ENCODE measurements at places on chromosomes 2 and 18.

DNA sequence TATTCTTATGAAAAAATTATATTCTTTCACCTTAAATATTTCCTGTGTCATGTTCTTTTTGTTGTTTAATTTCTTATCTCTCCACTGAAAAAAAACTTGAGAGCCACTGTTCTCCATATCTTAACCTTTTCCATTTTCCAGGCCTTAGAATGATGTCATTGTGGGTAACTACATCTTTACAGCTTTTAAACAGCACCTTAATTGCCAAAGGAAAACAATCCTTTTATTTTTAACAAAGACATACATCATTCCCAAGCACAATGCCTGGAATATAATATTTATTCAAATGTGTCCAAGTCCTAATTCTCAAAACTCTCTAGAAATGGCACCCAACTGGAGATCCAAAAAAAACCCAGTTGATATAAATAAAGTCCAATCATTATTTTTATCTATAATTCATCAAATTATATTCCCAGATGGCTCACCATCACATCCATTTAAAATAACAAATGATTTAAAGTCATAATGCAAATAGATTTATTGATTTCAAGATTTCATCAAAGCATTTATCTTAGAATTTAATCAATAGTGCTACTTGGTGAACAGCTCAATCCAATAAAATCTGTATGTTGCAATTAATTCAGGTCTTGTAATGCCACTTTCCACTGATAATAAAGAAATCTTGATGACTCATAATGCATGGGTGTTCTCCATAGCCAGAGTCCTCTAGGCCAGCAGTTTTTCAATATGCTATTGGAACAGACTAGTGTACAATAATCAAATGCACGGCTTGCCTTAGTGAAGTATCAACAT is 107.1 kb upstream of the MAPRE2 start:
- DNase-seq, result no peak

DNA sequence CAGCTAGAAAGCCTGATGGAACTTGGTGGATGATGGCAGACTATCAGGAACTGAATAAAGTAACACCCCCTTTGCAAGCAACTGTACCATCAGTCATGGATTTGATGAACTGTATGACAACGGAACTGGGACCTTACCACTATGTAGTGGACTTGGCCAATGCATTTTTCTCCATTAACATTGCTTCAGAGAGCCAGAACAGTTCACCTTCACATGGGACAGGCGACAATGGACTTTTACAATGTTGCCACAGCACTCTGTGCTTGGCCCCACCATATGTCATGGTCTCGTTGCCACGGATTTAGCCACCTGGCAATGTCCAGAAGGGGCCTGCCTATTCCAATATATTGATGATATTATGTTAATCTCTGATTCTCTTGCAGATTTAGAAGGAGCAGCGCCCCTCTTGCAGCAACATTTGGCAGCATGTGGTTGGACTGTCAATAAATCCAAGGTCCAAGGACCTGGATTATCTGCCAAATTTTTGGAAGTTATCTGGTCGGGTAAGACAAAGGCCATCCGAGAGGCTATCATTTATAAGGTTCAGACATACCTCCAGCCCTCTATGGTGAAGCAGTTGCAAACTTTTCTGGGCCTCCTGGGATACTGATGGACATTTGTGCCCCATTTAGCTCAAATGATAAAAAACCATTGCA is 52.2 kb upstream of the ZC3H15 start:
- DNase-seq, result no peak

- DNase-seq, result no peak
Observed at GRCh38 chr2:72015266-72015665, 132.4 kb downstream of the CYP26B1 start.

- DNase-seq, result no peak
Observed at GRCh38 chr2:173431191-173431590, 76.5 kb downstream of the CDCA7 start.

DNA sequence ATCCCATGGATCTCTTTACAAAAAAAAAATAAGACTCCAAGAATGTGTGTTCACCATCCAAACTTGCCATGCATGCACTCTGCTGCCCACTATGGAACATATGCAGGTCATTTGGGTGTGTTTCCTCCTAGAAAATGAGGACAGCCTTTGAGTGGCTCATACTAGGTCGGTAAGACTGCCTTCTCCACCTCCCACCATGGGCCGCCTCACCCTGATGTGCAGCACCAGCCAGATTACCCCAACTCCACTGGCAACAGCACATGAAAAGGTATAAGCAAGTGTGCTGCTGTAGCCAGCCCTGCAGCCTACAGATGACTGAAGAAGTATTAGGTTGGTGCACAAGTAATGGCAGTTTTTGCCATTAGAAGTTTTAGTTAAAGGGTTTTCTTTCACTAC is 214.2 kb downstream of the ATAD2B start:
- DNase-seq, result no peak

DNA sequence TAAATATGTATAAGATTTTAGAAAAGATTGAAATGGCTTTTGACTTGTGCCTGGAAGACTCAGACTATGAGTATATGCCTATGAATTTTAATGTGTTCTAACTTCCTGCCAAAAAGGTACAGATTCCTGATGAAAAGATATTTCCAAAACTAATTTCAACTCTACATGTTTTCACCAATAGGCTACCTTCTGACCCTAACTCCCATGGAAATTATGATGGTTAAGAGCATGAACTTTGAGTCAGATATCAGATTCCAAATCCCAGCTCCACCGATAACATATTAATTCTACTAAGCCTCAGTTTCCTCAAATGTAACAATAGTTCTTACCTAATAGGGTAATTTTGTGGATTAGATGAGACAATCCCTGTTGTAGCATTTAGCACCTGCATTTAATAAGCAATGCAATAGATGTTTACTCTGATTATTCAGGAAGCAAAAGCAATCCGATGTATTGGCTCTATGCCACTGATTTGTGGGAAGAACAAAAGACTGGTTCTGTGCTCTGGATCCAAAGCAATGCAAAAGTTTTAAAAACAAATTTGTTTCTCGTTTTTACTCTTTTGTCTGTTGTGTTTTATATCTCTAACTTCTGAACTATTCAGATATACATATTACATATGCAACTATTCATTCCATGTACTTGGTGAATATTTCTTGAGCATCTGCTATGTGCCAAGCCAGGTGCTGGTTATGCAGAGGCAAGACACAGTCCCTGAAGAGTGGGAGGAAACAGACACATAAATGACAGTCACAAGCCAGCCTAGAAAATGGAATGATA is 115.4 kb downstream of the GATA6 start:
- DNase-seq, result no peak

GRCh38 chr2:51681854-51682253 is 649.9 kb upstream of the NRXN1 start:
- DNase-seq, result no peak

DNA sequence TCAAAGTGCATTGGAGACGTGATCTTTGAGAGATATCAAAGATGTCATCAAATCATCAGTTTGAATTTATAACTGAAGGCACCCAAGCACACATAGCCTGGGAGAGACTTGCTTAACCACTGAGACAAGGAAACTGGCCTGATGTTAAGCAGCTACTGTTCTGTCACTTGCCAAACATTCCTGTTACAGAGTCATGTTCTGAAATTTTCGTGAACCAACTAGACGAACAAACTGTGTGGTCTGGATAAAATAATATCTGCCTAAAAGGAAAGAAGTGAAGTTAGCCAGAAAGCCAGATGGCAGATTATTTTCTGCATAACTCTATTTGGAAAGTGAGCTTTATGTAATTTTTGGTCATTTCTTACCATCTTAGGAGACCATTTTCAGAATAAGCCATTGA is 51.4 kb downstream of the SPATS2L start:
- DNase-seq, result no peak

DNA sequence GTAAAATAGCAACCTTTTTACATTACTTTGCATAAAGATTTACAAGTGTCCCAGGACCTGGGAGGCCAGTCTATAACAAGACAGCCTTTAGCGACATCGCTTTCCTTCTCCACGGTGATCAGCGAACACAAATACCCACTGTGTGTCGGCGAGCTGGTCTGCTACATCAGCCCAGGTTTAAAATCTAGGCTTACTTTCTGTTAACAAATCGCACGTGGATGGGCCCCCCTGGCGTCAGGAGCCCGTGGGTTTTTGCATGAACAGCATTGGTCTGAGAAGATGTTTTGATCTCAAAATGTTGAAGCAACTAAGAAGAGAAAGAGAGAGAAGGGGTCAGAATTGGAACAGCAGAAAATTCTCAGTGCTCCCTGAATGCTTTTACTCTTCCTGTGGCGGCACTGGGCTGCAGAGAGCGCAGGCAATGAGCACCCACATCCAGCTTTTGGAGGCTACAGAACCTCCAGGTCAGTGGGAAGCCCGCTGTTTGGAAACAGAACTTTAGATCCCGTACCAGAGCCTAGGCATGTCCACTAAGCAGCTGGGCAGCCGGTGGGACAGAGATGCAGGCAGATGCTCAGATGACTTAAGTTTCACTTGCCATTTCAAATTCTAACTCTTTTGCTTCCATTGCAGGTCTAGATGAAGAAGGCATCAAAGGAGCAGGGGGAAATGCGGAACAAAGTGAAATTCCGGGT is 32.9 kb downstream of the CYP27C1 start:
- no peak for DNase-seq

DNA sequence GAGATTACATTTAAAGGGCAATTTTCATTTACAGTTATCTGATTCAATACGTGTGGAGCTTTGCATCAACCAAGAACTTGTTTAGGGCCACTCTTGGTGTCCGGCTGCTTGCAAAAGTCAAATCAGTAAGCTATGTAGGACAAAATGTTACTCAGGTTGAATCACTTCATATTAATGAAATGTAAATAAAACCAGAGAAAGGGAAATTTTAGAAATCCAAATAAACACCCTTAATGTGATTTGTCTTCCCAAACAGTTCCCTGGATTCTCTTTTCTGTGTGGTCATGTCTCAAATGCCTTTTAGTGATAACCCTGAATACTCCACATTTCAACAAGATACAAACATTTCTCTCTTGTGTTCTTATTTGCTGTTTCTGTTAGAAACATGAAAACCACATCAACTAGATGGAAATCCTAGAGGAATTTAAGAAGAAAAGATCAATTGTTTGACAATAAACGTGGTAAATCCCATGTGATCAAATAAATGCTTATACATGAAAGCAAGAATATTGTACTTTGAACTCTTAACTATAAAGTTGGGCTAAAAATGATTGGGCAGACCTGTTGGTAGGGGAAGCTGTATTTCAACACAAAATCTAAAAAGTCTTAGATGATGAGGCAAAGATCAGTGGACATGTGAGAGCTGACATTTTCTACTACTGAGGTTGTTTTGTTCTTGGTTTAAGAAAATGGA is 101.3 kb downstream of the CDC42EP3 start:
- DNase-seq, result no peak

DNA sequence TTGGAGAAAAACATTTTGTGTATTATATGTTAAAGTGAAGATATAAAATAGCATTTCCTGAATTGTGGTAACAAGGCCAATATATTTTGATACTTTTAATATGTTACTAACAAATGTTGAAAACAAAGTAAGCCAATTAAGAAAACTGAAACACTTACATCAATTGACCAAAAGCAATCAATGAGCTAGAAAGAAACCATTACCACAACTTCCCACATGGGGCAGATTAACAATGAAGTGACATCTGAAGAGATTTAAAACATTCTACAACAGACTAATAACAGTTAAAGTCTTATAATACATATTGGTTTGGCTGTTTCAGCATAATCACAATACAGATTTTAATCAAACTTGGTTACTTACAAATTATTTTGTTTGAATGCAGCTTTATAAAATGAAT is 282.4 kb upstream of the NETO1 start:
- no peak for DNase-seq

DNA sequence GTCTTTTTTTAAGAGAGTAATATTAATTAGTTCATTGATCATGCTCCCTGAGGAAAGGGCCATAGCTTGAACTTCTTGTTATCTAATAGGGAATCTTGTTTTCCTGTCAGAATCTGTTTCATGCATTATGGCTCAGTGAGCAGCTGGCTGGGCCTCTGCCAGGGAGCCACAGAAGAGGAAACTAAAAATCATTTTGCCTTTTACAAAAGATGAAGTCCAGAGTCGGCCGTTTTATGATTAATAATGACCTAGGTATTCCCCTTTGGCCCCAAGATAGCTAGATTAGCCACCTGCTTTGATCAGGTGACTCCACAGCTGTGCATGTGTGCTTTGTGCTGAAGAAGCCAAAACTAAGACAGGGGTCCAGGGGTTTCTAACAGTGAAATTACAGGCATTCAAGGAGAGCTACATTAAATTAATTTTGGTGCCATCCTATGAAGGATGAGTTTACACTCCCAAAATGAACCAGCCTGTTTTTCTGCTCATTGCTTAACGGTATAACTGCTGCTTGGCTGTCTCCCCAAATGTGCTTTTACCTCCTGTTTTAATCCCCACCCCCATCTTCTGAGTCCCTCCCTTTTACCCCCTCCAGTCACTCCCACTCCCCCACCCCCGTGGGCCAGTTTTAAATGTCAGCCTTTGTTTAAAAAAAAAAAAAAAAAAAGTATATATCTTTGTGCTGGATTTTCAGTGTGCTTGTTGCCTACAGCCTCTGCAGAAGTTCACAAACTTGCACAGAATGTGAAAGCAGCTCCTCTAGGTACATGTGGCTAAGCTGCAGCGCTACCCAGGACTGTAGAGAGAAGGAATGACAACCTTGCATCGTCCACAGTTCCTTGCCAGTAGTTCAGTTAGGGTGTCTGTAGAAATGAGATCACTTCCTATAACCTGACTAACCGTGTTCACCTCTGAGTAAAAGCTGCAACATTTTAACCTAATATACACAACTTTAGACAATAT is 93.1 kb downstream of the CABLES1 start:
- peak; percentile 55 for DNase-seq

DNA sequence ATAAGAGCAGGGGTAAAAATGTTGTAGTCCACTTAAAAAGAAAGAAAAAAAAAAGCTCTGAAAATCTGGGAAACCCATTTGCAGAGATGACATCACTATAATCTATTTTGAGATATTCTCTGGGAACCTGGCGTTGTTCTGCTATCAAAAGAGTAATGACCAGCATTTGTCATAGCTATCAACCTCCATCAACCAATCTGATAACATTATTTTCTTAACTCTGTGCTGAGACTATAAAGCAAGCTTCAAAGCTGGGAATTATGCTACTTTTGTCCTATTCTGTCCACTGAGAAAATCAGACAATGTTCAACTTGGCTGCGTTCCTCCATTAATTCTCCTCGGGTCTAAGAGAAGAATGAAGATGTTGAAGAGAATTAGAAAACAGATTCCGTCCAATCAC is 107.5 kb downstream of the STK39 start:
- DNase-seq, result no peak

DNA sequence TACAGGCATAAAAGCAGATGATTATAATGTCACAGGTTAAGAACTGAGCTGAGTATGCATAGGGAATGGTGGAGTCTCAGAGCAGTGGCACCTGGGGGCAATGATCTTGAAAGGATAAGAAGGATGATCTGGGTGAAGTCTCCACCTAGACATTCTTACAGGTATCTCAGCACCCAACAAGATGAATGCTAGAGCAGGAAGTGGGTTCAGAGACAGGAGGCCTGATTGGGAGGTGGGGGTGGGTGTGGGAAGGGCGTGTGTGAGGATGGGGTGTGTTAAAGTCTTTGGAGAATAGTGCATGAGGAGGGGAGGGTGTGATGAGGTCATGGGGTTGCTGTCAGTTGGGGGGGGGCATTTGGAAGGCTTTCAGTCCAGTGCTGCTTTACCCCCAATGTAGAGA is 78.8 kb upstream of the UPP2 start:
- no peak for DNase-seq
